ENCODE measurements at places on chromosomes 1 and 21. TPM values are rescaled to one million over a fixed set of nuclear protein-coding genes. Genes with fewer than 3 reads are reported as not detected.

GRCh38 chr1:14626869-14627607 lies 28.6 kb downstream of the KAZN start:
- no peak for DNase-seq

DNA sequence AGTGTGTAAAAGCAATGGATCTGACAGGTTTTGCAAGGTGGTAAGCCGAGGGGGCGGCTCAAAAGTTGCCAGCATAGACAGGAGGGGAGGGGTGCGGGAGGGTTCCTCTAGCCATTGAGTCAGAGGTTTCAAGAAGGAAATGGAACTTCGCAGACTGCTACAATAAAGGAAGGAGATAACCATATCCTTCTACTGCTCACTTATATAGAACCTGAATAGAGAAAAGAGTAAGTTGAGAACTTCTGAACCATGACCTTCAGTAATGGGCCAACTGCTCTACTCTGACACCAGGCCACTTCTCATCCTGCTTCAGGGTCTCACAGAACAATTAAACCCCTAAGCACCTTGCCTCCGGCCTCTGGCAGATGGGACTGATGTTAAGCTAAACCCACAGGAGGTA lies 26.3 kb upstream of the BCAR3 start:
- DNase-seq = no peak

DNA sequence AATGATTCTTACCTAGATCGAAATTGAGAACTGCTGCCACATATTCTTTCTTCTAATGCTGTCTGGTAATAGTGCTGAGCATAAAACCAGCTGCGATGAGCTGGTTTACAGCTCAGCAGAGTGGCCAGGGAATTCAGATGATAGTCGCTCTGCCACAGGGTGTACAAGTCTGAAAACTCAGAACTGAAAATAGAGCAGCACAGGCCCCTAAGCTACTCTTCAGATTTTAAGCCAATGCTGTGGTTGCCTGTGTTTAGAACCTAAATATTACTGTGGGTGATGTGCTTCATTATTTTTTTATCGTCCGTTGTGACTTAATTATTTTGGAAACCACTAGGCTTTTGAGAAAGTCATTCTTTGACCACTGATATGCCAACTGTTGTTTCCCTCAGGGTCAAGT lies 152.0 kb downstream of the ADGRL4 start:
- DNase-seq = no peak

- DNase-seq = peak; percentile 56
These were observed 26.8 kb downstream of the IFI44 start for GRCh38 chr1:78676347-78676982.

DNA sequence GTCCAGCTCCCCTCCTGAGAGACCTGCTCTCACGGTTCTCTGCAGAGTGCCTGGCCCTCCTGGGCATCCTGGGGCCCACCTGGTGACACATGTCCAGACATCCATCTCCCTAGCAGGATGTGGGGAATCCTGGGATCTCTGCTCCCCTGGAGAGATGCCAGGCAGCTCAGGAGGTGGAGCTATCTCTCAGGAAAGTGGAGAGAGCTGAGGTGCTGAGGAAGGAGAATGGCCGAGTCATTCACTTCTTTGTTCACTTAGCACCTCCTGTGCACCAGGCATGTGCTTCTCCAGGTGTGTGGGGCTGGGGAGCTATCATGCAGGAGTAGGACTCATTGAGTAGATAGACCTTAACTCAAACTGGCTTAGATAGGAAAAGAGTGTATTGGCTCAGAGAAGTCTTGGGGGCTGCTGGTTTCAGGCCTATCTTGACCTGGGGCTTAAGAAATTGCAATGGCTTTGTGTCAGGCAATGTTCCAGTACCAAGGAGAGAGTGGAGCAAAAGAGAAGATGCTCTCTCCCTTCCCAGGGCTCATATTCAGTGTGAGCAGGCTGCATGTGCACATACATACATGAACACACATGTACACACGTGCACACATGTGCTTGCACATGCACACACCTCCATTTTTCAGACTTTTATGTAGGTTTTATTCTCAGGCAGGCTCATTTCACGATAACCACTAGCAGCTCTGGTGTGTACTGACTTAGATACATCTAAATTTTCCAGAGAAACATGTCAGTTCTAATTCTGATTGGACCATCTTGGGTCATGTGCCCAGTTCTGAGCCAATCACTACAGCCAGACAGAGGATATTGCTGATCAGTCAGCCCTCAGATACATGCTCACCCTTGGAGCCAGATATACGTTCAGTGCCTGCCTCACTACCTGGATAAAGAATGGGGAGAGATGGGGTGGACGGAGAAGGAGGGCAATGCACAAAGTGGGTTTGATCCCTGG lies 437.6 kb downstream of the PTPRU start:
- DNase-seq = no peak

GRCh38 chr21:31901315-31901714 lies 28.5 kb downstream of the HUNK start:
- DNase-seq = no peak

DNA sequence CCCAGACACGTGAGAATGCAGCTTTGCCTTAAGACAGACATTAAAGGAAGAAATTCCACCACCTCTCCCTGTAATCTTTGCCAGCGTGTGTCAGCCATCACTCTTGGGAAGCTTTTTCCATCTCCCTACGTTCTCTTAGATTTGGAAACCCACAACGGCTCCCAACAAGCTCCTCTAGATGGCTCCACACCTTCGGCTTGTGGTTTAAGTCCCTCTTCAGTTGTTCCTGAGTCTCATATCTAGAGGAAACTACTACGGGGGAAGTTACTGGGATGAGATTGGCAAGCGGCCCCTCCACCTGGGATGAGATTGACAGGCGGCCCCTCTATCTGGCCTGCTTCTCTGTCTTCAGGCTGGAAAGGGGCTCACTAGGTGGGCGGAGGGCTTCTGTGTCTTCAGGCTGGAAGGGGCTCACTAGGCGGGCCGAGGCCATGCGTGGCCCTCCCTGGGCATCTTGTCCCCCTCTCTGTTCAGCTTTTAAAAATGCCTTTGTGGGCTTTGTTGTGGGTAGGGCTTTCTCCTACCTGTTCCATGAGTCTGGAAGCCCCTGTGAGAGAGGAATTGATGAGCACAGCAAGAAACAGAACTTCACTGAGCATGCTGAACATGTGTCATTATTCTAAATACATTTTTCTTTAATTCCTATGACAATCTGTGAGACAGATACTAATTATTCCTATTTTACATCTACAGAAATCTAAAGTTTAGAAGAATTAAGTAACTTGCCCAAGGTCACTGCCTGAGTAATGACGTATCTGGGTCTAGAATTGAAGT lies 670.5 kb downstream of the KIF26B start:
- peak; percentile 40 for DNase-seq

DNA sequence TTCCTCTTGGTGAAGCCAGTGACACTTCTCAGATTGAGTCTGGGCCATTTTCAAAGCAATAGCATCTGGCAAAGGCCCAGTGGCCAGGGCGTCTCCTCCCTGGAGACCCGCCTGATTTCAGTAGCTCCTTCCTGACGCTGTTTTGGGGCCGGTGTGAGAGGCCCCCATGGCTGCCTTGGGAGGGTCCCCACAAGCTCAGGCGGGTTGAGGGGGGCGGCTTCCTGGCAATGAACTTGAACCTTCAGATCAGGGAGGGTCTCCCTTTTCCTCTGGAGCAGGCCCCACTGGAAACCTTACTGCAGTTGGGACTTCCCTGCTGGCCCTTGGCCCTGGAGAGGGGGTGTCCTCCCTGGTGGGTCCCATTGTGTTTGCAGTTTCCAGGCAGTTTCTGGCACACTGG lies 121.2 kb downstream of the CRYAA start:
- DNase-seq = no peak

PTGFR gene
- total RNA-seq = 0.13 TPM

TMEM82 gene
- total RNA-seq = 0.13 TPM

AMPD1 gene
- not detected for total RNA-seq

MFAP2 gene
- 55.3 TPM for total RNA-seq

All from dermis microvascular lymphatic vessel endothelial cell (primary cell).